Brain (organoid and tissue), 16 donors: ENCODE measurements at places on chromosomes 7 and 10.
A peak's percentile ranks its signal among the peaks of the same experiment; 100 is the strongest.

- no peak for DNase-seq
Observed at GRCh38 chr7:44461387-44461786, 29.1 kb downstream of the NUDCD3 start.

DNA sequence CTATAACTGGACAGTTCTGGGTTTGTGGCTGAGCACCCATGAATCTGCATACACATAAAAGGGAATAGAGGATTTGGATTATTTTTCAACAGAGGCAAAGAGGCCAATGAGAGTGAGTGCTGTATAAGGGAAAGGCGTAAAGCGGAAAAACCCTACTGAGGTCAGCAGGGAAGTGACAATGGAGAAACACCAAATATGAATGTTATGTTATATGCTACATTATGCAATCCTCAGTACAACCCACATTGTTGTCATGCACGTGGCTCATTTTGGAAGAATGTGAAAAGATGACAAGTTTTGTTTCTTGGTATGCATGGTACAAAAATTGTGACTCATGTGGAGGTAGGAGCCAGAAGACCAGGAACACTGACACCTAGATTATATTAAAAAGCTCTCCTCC lies 113.6 kb upstream of the AMPH start:
- DNase-seq: no peak

- no peak for DNase-seq
Observed at GRCh38 chr10:15259136-15259535, 90.6 kb upstream of the NMT2 start.

DNA sequence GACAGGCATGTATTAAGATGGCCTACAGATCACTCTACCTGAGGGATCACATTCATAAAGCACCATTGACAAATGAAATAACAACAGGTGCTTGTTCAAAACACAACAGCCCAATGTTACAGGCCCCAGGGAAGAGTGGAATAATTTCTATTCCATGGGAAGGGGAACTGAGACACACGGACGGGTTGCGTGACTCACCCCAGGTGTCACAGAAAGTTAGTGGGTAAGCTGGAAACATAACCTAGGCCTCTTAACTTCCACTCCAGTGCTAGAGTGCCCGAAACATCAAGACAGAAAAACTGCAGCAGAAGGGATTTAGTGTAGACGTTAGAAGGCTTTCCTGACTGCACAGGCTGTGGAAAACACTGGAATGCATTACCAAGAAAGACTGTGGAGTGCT lies 48.3 kb downstream of the SLC37A3 start:
- no peak for DNase-seq

DNA sequence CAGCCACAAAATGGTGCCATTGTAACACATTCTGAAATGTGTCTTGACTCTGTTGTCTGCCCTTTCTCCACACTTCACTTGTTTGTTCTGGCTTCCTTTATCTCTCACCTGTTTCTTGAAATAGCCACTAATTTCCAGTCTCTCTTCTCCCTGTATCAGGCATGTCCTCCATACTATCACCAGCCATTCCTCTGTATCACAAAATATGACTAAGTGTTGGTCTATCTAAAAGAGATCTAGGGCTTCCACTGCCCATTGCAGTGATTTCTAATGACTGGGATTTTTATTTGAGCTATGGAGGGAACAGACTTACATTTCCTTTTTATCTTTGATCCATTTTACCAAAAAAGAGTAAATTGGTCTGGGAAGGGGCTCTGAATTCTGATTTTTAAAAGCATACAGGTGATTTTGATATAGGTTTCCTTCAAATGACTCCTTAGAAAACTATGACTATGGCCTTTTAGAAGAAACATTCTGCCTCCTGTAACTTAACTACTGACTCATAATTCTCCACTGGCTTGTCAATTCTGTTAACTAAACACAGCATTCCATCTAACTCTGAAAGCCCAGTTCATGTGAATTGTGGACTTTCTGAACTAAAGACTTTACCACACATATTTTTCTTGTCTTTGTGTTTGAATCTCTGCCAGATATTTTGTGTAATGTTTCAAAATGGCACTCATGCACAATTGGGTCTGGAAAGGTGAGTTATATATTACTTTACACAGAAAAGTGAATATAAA lies 1121.4 kb downstream of the XPNPEP1 start:
- DNase-seq: no peak

DNA sequence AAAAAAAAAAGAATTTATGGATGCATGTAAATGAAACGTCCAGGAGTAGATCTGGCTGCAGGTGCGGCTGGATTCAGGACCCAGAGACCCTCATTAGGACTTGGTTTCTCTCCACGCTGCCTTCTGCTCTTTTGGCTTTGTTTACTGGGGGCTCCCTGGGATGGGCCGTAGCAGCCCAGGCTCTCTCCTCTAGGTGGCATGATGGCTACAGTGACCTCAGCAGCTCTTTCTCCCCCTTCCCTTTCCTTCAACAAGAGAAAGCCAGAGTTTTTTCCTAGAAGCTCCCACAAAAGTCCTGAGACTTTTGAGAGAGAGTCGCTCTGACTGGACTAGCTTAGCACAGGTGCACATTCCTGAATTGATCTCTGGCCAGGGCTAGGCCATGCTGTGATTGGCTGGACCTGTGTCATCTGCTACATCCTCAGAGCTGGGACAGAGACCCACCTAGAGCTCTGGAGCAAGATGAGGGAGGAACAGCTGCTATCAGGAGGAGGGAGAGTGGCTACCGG lies 67.8 kb upstream of the PDCD4 start:
- peak; percentile 64 for DNase-seq

GRCh38 chr7:40525764-40526163 lies 391.0 kb downstream of the SUGCT start:
- DNase-seq: no peak

- no peak for DNase-seq
Observed at GRCh38 chr7:46948716-46949115, 633.2 kb downstream of the TNS3 start.

DNA sequence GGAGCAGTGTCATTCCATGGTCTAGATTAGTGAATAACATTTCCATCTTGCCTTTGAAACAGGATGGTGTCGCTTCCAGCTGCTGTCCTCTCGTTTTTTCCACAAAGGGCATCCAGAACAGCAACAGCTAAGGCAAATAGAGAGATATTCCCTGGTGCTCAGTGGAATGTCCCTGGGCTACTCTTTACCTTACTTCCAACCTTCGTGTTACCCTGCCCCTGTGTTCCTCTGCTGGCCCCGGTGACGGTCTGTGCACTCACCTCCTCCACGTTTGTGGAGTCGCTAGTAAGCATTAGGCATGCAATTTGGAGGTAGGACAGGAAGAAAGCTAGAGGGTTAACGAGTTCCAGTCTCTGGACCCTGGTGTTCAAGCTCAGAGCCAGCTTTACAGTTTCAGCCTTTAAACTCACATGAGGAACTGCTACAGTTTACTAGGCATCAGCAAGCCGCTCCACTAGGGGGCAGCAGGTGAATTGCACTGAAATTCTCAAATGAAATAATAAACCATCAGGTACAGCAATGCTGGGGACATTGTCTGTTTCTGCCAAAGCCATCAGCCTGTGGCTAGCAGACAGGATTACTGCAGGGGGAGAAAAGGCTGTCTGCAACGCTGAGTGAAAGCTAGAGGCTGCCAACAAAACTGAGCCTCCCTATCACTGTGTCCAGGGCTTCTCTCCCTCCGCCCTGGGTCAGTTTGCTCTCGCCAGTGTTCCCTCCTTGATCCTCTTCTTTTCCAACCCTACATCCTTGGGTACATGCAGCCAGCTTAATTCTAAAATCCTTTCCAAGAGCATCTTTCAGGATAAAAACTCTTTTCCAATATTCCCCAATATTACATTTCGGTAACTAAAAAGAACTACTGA lies 9.0 kb downstream of the MRPL32 start:
- DNase-seq: peak; percentile 96

DNA sequence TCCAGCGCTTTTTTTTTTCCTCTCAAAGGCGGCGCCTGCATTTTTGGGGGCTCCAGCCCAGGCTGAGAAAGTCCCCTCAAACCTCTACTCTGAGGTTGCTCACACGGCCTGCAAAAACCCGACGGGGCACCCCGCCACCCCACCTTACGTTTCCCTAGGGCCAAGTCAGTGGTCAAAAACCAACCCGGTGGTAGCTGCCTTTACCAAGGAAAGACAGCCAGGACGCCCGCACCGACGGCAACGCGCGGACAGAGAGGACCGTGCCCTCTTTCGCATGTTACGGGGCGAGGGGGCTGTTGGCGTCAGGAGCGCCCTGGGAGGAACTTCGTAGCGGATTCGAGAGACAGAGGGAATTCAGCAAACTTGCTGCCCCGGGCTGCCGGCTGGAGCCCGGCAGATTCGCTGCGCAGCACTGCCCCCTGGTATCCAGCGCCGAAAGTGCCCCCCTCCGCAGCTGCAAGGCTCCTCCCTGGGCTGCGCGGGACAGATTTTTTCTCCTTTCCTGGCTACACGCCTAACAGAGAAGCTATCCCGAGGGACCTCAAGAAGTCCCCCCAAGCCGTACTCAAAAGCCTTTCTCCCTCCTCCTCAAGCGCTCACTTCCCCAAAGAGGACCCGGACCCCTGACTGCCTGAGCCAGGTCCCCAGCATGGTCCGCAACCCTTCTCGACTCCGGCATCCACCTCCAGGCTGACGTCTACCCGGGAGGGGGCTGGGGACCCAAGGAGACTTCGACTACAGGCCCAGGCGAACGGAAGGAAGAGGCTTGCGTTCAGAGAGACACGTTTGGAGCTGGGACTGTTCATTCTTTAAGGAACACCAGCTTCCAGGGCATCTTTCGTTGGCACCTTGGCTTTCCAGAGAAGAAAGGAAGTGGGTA lies 27.7 kb upstream of the VAX1 start:
- DNase-seq: peak; percentile 67

DNA sequence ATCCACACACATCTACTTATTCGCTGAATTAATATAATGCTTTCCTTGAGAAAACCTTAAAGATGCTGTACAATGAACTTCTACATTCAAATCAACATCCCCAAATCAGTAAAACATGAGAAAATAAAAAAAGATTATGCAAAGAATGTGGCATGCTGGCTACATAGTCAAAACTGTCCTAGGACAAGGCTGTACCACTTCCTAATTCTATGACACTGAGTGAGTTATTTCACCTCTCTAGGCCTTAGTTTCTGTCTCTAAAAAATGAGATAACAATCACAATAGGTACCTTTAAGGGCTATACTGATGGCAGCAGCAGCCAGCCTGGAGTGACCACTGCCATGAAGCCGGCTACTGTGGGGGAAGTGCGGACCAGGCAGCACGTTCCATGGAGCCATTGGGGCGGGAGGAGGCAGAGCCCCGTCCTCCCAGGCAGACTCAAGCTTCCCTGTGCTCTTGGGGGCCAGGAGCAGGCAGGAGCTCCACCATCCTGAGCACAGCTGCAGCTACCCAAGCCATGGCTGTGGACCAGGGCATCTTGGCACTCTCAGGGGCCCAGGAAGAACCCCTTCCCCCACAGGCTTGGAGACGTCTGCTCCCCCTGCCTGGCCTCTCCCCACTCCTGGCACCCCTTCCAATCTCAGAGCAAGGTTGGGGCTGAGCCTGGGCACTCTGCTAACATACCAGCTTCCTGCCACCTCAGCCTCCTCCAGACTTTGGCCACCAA lies 110.2 kb downstream of the ELAPOR2 start:
- DNase-seq: no peak

GRCh38 chr10:93752761-93753160 lies 5.0 kb upstream of the LGI1 start:
- DNase-seq: peak; percentile 41

GRCh38 chr7:73827567-73828106 lies 3.2 kb upstream of the CLDN4 start:
- peak; percentile 72 for DNase-seq

DNA sequence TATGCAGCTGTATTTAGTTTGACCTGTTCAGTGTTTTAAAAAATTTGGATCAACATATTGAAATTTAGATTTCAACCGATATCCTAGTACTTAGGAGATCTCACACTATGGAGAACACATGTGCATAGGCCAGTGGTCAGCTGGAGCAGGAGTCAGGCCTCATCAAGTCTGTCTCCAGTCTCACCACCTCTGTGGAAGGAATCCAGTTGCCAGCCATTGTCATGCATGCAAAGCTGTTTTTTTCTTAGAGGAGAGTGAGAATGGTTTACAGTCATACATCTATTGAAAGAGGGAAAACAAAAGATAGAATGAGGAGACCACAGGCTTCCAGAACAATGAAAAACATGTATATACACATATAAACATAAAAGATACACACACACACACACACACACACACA lies 7.6 kb upstream of the CLEC5A start:
- no peak for DNase-seq

GRCh38 chr7:55020466-55020871 lies 1.7 kb downstream of the EGFR start:
- no peak for DNase-seq

DNA sequence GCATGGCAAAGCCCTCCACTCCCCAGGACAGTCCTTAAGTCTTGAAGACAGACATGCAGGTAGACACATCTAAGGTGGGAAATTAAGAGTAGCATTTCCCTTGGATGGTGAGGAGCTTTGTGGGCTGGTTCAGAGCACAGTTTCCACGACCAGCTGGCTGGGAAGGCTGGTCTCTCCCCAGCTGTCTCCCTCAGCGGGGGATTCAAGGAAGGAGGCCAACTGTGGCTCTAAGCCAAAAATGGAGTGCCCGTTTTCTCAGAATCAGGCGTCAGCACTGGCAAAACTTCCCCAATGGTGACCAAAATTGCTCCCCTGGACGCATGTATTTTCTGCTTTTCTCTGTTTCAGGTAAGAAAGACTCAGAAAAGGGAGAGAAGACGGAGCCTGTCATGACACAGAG lies 230.6 kb upstream of the FZD8 start:
- DNase-seq: no peak

- DNase-seq: no peak
Observed at GRCh38 chr7:93558705-93559614, 15.6 kb downstream of the CALCR start.

DNA sequence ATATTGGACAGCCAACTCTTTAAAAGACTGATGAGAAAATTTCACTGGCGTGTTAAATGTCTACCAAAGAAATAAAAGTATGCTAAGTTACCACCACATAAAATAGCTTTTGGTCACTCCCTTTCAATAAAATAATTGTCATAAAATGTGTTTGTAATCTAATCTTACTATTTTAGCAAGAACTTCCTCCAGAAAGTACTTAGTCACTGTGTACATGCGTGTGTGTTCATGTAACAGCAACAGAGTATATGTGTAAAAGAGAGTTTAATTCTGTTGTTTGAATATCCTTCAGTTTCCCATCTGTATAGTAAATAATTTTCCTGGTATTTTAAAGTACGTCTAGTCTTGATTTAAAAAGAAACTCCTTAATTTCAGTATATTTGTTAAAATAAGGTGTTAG lies 35.0 kb upstream of the WASL start:
- DNase-seq: no peak
